Stimulated activated CD4-positive, alpha-beta T cell treated with anti-CD3 and anti-CD28 coated beads, Interleukin-12 subunit alpha, Interleukin-12 subunit beta, amount 100 ng/mL, for 24 hours (primary cell): ENCODE measurements at places on chromosomes 11 and 22.

DNA sequence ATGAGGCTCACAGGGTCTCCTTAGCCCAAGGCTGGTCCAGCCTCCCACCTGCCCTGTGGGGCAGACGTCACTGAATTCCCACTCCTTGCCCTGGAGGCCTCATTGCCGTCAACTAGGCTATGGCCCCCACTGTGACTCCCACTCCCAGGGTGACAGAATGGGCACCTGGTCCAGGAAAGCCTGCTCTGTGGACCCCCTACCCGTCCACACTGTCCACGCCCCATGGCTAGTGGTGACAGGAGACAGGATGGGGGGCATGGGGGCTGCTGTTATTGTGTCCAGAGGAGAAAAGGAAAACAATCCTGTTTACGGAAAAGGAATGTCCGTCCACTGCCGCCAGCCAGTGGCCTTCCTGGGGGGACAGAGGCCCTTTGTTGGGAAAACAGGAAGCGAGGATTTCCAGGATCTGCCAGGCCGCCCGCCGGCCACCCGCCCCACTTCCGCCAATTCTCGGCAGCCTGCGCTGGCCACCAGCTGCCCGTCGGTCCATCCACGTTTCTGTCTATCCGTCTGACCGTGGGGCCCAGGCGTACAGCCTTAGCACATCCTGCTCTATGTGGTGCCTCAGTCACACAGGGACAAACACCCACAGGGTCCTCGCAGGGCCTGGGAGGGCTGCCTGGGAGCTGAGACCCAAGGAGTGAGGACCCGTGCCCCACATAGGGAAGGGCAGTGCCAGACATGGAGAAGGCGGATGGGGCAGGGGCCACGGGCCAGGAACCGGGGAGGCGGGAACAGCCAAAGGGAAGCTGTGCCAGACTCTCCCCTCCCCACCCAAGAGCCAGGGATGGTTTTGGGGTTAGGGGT lies 19.5 kb downstream of the CRELD2 start:
- no peak for DNase-seq

- DNase-seq = no peak
Observed at GRCh38 chr11:44483919-44484610, 81.4 kb upstream of the CD82 start.

GRCh38 chr22:20000246-20001081 lies 16.2 kb downstream of the ARVCF start:
- no peak for DNase-seq

DNA sequence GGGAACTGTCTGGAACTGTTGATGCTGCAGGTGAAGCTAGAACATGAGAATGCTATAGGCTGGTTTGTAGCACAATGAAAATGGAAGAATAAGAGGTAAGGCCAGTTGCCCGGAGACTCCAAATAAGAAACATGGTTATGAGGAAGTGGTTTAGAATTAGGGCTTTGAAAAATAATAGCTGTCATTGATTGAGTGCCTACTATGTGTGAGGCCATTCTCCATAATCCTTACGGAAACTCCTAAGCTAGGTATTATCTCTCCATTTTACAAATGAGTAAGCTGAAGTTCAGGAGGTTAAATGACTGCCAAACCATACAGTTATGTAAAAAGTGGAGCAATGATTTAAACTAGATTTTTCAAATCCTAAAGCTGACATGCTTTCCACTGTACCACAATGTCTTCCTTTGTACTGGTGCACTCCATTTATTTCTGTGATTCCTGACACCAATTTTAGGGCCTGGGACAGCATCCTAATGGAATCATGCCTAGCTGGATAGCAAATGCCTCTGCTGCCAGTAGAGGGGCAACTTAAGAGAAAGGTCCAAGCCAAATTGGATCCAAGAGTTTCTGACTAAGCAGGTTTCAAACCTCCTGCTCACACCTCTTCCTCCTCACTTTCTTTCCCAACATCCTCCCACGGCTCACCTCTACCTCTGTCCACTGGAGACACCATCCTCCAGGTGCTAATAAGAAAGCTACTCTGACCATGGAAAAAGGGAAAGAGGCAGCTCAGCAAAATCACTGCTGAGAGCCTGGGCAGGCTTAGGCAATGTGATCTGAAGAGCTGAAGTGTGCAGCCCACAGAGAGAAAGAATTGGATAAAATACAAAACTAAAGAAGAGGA lies 46.9 kb upstream of the PICALM start:
- no peak for DNase-seq

- no peak for DNase-seq
Observed at GRCh38 chr11:10683429-10683828, 10.1 kb downstream of the IRAG1 start.

DNA sequence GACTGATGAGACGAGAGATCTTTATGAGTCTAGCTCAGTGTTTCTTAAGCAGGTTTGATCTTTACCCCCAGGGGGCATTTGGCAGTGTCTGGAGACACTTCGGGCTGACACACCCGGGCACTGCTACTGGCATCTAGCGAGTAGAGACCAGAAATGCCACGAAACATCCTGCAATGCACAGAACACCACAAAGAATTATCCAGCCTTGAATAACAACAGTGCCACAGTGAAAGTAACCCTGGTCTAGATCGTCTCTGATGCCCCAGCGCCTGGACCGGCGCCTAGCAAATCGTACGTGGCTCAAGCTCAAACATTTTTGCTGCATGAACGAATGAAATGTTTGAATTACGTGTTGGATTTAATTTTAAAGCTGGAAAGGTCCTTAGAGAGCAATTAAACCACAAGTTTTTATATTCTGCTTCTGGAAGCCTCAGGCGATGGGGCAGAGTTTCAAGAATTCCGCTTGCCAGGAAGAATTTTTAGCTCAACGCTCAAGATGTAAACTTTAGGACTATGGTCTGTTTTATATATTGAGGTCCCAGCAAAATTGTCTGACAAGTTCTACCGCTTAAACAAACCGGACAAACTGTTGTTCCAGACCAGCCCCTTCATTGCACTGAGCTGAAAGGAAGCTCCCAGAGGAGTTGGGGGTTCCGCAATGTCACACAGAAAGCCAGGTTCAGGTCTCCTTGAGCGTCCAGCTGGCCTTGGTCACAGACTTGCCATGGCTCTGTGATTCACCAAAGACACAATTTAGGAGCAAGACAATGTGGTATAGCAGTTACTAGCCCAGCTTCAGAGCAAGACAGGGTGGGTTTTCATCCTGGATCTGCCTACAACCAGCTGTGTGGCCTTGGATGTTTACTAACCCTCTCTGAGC lies 44.2 kb upstream of the SMTN start:
- no peak for DNase-seq

GRCh38 chr11:76776472-76776871 lies 6.7 kb upstream of the TSKU start:
- DNase-seq = no peak

GRCh38 chr11:126392633-126393013 lies 37.1 kb downstream of the ST3GAL4 start:
- DNase-seq = no peak

DNA sequence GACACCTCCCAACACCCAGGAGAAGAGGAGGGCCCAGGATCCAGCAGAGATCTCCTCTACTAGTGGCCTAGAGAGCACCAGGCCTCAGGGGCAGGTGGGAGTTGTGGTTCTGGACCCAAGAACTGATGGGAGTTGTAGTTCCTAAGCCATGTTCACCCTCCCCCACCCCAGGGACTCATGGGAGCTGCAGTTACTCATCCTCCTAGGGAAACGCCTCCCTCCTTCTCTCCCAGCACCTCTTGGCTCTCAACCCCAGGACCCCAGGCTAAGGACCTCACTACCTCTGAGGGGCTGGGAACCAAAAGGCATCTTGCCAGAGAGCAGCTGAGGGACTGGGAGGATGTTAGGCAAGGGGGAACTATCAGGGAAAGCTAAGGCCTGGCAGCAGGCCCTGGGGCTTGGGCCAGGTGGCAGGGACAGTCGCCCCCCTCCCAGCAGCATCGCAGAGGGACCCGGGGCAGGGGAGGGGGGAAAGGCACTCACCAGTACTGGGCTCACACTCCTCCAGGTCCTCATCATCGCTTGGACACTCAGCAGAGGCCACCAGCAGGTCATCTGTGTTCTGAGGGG lies 28.9 kb downstream of the SLC22A12 start:
- no peak for DNase-seq

DNA sequence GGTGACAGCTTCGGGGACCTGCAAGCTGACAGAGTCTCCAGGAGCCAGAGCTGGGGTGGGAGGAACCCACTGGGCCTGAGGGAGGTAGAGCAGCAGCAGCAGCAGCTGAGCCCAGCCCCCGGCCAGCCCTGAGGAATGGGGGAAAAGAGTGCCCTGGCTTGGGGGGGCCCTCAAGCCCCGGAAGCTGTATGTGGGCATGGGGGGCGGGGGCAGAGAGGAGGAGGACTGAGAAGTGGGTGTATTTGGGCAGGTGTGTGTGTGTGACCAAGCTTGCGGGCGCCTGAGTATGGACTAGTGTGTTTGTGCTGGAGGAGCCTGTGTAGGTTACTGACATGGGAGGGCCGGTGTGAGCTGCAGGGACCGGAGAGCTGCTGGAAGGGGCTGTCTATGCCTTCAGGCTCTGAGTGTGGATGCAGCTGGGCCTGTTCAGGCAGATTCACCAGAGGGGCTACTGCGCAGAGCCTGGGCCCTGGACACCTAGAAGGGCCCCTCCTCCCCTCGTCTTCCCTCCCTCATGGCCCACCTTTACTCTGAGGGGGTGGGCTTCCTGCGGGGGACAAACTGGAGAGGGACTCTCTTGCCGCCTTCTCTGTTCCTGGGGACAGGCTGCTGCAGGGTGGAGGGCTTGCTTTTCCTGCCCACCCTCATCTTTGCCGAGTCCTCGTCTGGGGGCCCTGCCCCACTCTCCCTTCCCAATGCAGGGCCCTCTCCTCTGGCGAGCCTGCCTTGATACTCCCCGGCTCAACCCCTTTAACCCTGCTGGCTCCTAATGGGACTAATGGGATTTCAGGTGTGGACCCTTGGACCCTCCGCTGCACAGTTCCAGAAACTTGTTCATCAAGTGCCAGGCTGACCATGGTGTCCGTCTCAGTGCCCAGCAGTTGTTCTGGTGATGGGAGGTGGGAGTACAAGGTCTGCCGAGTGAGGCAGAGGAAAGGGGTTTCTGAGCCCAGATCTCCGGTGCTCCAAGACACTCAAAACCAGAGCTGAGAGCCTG lies 28.2 kb downstream of the ST3GAL4 start:
- DNase-seq = no peak

GRCh38 chr22:26887916-26888315 lies 230.5 kb downstream of the MIAT start:
- DNase-seq = no peak

- no peak for DNase-seq
Observed at GRCh38 chr11:62241095-62241494, 944 bp upstream of the SCGB1D2 start.

DNA sequence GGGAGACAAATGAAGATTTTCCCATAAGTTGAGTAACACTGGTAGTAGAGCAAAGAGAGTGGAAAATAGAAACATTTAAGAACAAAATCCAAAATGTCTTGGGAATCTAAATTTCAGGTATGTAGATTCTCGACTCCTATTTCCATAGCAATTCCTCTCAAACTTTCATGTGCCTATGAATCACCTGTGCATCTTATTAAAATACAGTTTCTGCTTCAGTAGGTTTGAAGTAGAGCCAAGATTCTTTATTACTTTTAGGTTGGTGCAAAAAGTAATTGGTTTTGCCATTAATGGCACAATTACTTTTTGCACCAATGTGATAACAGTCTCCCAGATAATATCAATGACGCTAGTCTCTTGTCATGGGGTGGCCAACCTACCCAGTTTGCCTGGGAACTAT lies 115.3 kb upstream of the SLC5A12 start:
- DNase-seq = no peak

DNA sequence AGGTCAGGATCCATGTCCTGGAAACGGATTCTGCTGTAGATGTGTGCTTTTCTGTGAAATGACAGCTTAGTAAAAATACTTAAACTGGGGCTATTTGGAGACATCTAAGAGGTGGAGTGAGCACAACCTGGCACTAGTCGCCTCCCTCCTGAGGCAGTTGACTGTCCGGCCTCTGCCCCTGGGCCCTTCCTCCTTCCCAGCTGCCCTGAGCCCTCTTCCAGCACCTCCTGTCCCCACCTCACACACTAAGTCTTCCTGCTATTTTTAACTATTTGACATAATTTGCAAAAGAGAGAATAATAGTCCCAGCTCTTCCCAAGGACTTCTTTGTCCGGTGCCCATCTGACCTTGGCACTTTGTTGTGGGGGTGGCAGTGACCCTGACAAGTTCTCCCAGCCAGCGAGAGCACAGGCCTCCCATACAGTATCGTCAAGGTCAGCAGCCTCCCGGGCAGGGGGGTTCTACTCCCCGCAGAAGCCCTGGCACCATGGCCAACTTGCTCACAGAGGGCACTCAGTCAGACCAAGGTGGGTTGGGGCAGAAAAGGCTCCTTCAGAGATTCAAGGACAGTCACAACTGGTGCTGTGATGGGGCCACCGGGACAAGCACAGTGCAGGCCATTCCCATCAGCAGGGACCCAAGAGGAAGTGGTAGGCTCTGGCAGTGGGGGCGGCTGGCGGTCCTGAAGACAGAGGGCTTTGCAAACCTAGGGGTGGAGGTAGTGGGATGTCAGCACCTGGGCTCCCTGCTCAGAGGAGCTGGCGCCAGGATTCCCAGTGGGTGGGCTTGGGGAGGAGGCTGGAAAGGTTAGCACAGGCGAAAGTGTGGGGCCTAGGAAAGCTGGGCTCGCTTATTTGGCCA lies 5.5 kb upstream of the NEAT1 start:
- DNase-seq = no peak

DNA sequence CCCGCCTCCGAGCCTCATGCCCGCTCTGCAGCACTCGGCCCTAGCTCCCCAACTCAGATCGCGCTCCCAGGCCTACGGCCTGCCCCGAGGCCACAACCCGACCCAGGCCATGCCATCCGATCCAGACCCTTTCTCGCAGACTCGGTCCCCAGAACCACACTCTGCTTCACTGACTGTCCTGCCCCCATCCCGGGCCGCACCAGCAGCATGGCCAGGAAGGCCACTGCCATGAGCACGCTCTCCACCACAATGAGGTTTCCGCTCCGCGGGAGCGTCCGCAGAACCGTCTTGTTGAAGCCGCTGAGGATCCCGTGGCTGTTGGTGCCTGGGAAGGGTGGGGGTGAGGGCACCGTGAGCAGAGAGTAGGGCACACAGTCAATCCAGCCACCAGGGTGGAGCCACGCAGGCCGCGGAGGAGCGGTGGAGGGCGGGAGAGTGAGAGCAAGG lies 6.4 kb downstream of the UNC93B1 start:
- no peak for DNase-seq

DNA sequence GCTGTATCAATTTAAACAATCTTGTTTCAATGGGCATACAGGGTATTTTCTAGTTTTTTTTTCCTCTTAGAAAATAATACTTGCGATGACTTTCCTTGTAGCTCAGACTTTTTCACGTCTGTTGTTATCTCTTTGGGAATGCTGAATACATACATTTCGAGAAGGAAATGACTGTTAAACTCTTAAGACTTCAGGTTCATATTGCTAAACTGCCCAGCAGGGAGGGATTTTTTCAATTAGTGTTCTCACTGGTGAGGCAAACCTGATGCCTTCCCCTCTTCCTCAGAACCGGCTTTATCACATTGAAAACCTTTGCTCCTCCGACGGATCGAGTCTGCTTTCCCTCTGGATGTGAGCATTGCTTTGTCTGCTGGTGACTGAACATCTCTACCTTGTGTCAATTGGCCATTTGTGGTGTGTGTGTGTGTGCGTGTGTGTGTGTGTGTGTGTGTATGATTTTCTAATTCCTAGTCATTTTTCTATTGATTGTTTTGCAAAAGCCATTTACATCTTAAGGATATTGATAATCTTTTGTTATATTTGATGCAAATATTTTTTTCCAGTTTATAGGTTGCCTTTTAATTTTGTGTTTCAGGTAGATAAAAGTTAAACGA lies 6.6 kb downstream of the NEAT1 start:
- DNase-seq = no peak

GRCh38 chr22:45042263-45042662 lies 32.5 kb upstream of the PHF21B start:
- DNase-seq = no peak

GRCh38 chr11:5137996-5138395 lies at the start of gene OR52A5:
TSS of gene OR52A5 (minus strand) at chr11:5138356. CDS start at chr11:5132642, 5,714 bp downstream.
- DNase-seq = no peak
